SK-N-SH (cell line): ENCODE measurements at places on chromosomes 12 and 14. TPM values are rescaled to one million over a fixed set of nuclear protein-coding genes. Genes with fewer than 3 reads are reported as not detected.

KSR2 gene
- polyA plus RNA-seq: 0.12 and 0.15 TPM in 2 replicates

PRR4 gene
- 3.9 and 4.3 TPM in 2 replicates for polyA plus RNA-seq

PLXNC1 gene
- 0.23 and 0.28 TPM in 2 replicates for polyA plus RNA-seq

GRCh38 chr12:122865268-122866231 is 30.3 kb downstream of the HIP1R start:
- peaks cover 9% of the 10 kb centered on the region for H3K36me3 ChIP-seq
- no peaks in the 10 kb centered on the region for H3K27me3 ChIP-seq
- H3K4me1 ChIP-seq: peaks cover 16% of the 10 kb centered on the region; the same call in 1 of the 2 replicates

- peak; percentile 81 for DNase-seq
- peak overlapping the region; percentile 82 for H3K4me3 ChIP-seq
- H3K36me3 ChIP-seq: no peaks in the 10 kb centered on the region; the same call in 1 of the 2 replicates
- no peaks in the 10 kb centered on the region for H3K4me1 ChIP-seq
- no peaks in the 10 kb centered on the region; the same call in 1 of the 2 replicates for H3K27me3 ChIP-seq
- H3K27ac ChIP-seq: peak overlapping the region; percentile 86
These were observed 904 bp downstream of the CACNA1C start for GRCh38 chr12:2053691-2054090.

GRCh38 chr14:69741055-69741454 is 25.9 kb upstream of the SRSF5 start:
- H3K4me3 ChIP-seq: no peak overlapping the region
- H3K27me3 ChIP-seq: no peaks in the 10 kb centered on the region
- H3K27ac ChIP-seq: no peak overlapping the region
- DNase-seq: no peak

DNA sequence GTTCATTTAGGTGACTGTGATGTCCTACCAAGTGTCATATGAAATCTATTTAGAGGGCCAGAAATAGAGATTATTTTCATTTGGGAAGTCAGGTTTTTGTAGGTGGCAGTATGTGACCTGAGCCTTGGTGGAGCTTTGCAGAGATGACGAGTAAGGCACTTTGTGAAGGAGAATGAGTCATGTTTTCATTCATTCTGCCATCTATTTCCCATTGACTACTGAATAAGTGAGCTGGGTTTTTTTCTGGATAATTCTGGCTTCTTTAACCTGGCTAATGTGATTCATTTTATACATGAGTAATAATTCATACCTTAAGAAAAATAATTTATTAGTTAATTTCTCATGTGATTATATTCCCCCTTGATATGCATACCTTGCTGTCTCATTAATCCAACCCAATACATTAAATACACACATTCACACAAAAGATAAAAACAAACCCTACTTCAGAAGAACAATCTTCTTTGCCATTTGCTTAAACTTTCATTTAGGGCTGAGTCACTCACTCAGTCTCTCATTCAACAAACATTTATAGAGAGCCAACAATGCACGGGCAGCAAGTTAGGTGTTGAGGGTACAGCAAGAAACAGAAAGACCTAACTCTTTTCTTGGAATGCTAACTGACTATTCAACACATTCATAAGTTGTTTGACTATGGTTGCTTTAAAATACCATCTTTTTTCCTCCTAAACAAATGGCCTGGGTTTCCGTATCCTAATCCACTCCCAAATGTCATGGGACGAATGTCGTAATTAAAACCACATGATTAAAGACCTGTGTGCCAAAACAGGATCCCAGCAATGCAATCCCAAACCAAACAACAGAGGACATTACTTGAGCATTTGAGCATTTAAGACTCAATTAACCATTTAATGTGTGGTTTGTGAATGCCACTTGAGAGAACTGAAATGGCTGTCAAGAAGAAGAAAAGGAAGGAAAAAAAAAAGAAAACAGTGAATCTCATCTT is 78.0 kb downstream of the KITLG start:
- peaks cover 32% of the 10 kb centered on the region; the same call in 1 of the 2 replicates for H3K4me1 ChIP-seq
- H3K27ac ChIP-seq: peak overlapping the region; percentile 23
- no peaks in the 10 kb centered on the region for H3K27me3 ChIP-seq
- H3K36me3 ChIP-seq: peaks cover 94% of the 10 kb centered on the region
- H3K4me3 ChIP-seq: no peak overlapping the region

DNA sequence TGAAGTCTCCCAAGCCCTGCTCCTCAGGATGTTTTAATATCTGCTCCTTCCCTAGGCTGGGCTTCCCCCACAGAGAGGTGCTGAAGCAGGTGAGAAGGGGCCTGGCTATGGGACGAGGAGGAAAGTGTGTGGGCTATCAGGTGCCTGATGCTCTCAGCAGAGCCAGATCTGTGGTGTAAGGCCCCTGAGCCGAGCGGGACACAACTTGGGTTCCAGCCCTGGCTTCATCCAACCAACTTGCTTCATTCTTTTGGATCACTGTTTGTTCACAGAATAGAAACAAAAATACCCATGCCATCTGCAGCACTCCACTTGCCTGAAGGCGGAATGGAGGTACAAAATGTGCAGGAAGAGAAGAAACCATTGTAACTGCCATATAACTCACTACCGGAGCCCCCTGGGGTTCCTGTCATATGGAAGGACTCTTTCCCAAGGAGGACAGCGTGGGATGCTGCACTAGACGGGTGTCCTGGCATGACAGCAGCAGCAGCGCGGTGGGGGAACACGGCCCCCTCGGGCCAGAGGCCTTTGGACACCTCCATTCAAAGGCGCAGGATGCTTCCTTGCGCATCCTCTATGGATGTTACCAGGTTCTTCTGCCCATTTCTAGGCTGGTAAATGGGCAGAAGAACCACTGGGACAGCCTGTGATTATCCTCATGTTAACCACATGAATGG is 95.8 kb downstream of the CRACR2A start:
- DNase-seq: no peak
- H3K4me1 ChIP-seq: 0 out of 2 replicates have a peak, but pooled peaks cover 8% of the 10 kb centered on the region
- H3K27me3 ChIP-seq: no peaks in the 10 kb centered on the region; the same call in 1 of the 2 replicates
- H3K27ac ChIP-seq: no peak overlapping the region
- H3K36me3 ChIP-seq: no peaks in the 10 kb centered on the region
- H3K4me3 ChIP-seq: no peak overlapping the region

GRCh38 chr14:71336489-71337192 is 429.4 kb downstream of the PCNX1 start:
- H3K4me1 ChIP-seq: peaks cover 13% of the 10 kb centered on the region
- H3K27ac ChIP-seq: no peak overlapping the region; the same call in 1 of the 2 replicates
- no peak overlapping the region for H3K4me3 ChIP-seq
- H3K36me3 ChIP-seq: no peaks in the 10 kb centered on the region
- DNase-seq: no peak
- no peaks in the 10 kb centered on the region for H3K27me3 ChIP-seq

- H3K4me3 ChIP-seq: no peak overlapping the region
- H3K36me3 ChIP-seq: no peaks in the 10 kb centered on the region
- H3K4me1 ChIP-seq: peaks cover 29% of the 10 kb centered on the region; the same call in 1 of the 2 replicates
- H3K27me3 ChIP-seq: no peaks in the 10 kb centered on the region
These were observed 2.6 kb downstream of the GALNT16 start for GRCh38 chr14:69262516-69262915.
